ENCODE measurements at places on chromosomes 11 and 22.

DNA sequence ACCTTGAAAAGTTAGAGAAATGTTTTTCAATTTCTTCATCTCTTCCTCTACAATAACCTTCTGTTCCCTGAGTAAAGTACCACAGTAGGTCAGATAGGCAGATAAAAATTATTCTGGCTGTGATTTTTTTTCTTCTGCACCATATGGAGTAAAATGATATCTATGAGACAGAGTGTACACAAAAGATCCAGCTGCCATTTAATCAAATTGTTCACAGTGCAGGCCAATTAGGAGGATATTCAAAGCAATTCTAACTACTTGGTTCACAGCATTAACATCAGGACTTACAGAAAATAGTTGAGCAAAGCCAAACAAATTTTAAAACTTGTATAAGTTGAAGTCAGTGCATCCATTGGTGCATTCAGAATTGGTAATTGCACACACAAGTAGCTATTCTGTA lies 147.9 kb upstream of the LUZP2 start:
- no peak for DNase-seq

DNA sequence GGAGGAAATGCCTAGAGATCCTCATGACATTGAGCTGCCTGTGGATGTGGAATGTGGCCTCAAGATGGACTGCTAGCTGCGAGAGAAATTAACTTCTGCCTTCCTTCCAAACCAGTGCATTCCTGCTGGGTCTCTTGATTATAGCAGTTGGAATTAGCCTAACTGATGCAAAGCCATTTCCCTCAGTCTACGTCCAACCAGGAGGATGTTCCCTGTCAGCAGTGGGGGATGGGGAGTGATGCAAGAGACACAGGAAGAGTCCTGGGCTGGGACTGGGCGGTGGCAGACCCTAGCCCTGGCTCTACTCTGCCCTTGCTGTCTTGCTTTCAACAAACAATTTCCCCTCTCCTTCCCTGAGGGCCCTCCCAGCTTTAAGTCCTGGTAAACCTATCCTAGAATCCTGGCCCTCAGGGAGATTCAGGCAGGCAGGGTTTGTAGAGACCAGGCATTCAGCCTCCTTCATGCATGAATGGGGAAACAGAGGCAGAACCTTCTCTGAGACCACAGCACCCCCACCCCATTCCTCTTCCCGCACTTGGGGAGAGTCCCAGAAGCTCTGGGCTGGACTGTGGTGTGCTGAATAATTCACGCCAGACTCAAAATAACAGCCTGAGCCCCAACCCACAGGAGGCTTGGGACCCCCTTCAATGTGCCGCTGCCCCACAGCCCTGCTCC lies 17.0 kb downstream of the C11orf96 start:
- DNase-seq, result no peak

DNA sequence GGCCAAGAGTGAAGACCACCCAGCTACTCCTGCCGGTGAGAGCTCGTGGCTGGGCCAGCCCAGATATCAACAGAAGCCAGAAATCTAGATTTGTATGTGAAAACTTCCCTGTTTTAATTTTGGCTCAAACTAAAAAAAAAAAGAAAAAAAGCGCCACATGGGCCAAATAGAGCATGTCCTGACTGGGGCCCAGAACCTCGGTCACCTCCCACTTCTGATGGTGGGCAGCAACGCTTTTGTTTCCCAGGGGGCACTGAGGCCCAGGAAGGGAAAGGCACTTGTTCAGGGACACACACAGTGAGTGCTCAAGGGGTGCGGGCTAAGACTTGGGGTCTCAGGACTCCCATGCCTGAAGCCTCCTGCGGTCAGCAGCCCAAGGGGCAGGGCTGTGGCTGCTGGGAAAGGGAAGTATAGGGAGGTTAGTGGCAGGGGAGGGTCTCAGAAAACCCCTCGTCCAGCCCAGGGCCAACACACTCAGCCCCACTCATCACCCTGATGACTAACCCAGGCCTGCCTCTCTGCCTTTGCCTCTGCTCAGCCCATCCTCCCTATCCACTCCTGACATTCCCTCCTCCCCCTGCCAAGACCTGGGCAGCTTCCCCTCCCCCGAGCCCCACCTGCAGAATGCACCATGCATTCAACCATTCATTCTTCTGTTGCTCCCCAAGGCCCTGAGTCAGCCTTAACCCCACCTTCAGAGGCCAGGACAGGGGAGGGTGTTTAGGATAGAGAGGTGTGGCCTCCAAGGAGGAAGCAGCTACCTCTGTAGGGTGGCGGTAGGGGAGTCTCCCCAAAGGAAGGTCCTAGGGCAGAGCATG lies 30.0 kb upstream of the TCF20 start:
- DNase-seq, result no peak

- DNase-seq, result no peak
Measured at GRCh38 chr11:67463680-67464410, 5.2 kb downstream of the TMEM134 start.

- no peak for DNase-seq
Measured at GRCh38 chr22:30396871-30397655, at the start of gene SEC14L2. SEC14L2 (plus strand) TSS chr22:30397018; CDS start chr22:30397117, 99 bp downstream.

GRCh38 chr11:14975252-14975587 lies 3.1 kb upstream of the CALCA start:
- DNase-seq, result no peak

GRCh38 chr11:35282221-35282882 lies 137.0 kb downstream of the SLC1A2 start:
- no peak for DNase-seq
